ENCODE measurements at places on chromosomes 16 and 17. TPM values are rescaled to one million over a fixed set of nuclear protein-coding genes. Genes with fewer than 3 reads are reported as not detected.

SUPT4H1 gene
- total RNA-seq = 75.3 TPM

- no peak overlapping the region for H3K4me3 ChIP-seq
- H3K27me3 ChIP-seq = no peaks in the 10 kb centered on the region
- no peaks in the 10 kb centered on the region for H3K36me3 ChIP-seq
- DNase-seq = no peak
These were observed 3.5 kb downstream of the RSAD1 start for GRCh38 chr17:50482110-50482509.

DNA sequence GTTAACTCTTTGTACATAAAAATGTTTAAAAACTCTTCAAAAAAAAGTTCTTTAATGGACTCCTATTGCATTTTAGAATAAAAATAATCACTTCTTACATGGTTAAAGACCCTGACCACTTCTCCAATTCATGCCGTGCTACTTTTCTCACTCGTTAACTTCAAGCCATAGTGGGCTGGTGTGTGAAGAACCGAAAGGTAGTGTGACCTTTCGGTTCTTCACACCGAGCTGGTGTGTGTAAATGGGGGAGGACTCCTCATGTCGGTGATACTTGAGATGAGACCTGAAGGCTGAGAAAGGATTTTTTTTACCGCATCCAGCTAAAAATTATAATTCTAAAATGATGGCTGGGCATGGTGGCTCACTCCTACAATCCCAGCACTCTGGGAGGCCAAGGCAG is 22.1 kb downstream of the RFFL start:
- H3K4me3 ChIP-seq = no peak overlapping the region
- peaks cover 10% of the 10 kb centered on the region for H3K4me1 ChIP-seq
- DNase-seq = no peak
- no peaks in the 10 kb centered on the region for H3K36me3 ChIP-seq
- H3K27ac ChIP-seq = no peak overlapping the region

DNA sequence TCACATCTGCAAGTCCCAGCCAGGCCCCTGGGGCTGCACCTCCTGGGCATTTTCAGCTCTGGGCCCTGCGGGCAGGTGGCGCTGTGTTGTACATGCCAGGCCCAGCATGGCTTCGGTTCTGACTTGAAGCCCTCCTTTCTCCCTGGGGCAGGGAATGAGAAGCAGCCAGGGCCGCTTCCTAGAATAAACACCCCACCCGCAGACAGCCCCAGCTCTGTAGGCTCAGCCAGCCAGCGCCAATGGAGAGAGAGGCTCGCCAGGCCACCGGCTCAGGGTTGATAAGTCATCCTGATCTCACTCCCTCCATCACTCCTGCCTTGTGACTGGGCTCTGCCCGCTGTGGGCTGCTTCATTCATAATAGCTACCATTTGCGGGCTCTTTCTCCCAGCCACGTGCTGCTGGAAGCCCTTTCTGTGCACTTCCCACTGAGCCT is 6.0 kb upstream of the GLIS2 start:
- peaks cover 13% of the 10 kb centered on the region for H3K27me3 ChIP-seq
- H3K4me1 ChIP-seq = peaks cover 4% of the 10 kb centered on the region
- peak; percentile 62 for DNase-seq
- H3K4me3 ChIP-seq = no peak overlapping the region
- H3K27ac ChIP-seq = peak overlapping the region; percentile 8

GRCh38 chr16:74561626-74562025 is 45.3 kb downstream of the GLG1 start:
- no peak overlapping the region for H3K27ac ChIP-seq
- no peaks in the 10 kb centered on the region for H3K4me1 ChIP-seq
- no peaks in the 10 kb centered on the region for H3K36me3 ChIP-seq

DNA sequence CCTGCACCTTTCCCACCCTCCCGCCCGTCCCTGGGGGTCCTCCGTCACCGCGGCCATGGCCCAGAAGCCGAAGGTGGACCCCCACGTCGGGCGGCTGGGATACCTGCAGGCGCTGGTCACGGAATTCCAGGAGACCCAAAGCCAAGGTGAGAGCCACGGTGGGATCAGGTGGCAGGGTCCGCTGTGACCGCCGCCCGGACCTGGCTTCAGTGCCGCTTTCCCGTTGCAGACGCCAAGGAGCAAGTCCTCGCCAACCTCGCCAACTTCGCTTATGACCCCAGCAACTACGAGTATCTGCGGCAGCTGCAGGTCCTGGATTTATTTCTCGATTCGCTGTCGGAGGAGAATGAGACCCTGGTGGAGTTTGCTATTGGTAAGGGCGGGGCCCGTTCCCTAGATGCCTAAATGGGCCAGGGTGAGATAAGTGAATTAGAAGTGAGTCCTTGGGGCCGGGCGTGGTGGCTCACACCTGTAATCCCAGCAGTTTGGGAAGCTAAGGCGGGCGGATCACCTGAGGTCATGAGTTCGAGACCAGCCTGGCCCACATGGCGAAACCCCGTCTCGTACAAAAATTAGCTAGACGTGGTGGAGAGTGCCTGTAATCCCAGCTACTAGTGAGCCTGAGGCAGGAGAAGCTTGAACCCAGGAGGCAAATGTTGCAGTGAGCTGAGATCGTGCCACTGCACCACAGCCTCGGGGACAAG is 617 bp downstream of the ARMC7 start:
- H3K4me3 ChIP-seq = peak overlapping the region; percentile 85
- H3K4me1 ChIP-seq = peaks cover 9% of the 10 kb centered on the region
- DNase-seq = peak; percentile 55
- no peaks in the 10 kb centered on the region for H3K27me3 ChIP-seq
- H3K36me3 ChIP-seq = no peaks in the 10 kb centered on the region

DNA sequence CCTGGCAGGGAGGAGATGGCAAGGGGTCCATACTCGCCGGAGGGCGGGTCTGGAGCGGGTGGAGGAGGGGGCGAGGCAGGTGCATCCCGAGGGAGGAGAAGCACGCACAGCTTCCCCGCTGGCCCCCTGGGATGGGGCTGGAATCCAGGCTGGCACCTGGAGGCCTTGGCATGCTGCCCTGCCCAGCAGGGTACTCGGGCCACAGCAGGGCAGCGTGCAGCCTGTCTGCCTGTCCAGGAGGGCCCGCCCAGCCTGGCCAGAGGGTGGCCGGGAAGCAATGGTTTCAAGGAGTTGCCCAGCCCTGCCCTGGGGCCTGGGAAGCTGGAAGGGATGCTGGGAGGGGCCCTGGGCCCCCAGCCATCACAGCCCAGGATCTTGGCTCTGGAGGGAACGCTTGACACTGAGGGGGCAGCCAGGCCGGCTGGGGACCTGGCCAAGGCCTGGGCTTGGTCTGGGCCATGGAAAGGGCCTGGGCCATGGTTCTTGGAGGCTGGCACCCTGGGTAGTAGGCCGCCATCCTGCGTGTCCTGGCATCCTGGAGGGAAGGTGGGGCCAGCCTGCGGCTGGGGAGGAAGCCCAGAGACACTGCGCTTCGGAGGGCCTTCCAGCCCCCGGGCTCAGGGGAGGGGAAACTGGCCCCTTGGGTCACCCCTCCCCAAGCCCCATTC is 1.1 kb downstream of the GLIS2 start:
- peaks cover 14% of the 10 kb centered on the region for H3K4me1 ChIP-seq
- peaks cover 33% of the 10 kb centered on the region for H3K27me3 ChIP-seq
- peak; percentile 34 for DNase-seq
- peak overlapping the region; percentile 68 for H3K27ac ChIP-seq
- H3K36me3 ChIP-seq = no peaks in the 10 kb centered on the region

DNA sequence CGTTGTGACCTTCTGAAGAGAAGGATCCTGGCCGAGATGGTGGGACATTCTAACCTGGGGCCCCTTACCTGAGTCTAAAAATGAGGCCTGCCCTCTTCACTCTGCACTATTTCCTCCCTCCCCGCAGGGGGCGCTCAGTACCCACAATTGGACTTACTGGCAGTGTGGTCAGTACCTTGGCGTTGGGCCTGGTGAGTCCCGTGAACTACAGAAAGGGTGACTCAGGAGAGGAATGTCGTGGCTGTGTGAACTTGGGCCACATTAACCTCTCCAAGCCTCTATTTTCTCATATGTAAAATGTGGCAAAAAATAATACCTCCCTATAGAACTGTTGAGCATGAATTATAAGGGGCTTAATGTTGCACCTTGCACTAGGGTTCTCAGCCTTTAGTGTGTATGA is 3.9 kb downstream of the RSAD1 start:
- H3K4me1 ChIP-seq = peaks cover 7% of the 10 kb centered on the region
- H3K36me3 ChIP-seq = no peaks in the 10 kb centered on the region
- DNase-seq = peak; percentile 94
- H3K4me3 ChIP-seq = no peak overlapping the region
- no peaks in the 10 kb centered on the region for H3K27me3 ChIP-seq

DNA sequence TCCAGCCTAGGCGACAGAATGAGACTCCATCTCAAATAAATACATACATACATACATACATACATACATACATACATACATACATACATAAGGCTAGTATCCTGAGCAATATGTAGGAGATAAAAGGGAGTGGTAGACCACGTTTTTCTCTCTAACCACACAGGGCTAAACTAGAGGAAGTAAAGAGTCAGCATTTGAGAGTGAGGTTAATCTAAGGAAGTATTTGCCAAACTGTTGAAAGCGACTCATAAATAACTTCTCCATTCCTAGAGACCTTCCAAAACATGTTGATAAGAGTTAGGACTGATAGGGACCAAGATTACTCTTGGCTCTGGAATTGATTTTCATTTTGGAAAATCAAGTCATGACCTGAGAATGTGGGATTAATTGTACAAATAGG is 68.9 kb downstream of the NEUROD2 start:
- no peak overlapping the region for H3K27ac ChIP-seq
- no peaks in the 10 kb centered on the region for H3K27me3 ChIP-seq
- H3K4me3 ChIP-seq = no peak overlapping the region
- no peak for DNase-seq
- H3K36me3 ChIP-seq = no peaks in the 10 kb centered on the region
- no peaks in the 10 kb centered on the region for H3K4me1 ChIP-seq

DNA sequence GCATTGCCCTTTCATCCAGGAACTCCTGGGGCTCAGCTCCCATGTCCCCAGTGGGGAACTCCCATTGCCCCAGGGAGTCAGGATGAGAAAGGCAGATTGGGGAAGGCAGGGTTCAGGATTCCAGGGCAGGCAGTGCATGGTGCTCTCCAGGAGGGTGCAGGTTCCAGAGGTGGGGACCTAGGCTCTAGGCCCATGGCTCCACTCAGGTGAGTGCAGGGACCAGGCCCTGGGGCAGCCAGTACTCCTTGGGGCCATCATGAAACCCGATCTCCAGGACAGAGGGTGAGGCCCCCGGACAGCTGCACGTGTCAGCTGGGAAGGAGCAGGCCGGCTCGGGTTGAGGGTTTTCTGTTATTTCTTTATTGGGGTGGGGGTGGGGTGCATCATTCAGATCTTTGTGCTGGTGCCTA is 1.3 kb upstream of the MTSS2 start:
- H3K4me3 ChIP-seq = no peak overlapping the region
- DNase-seq = no peak
- no peaks in the 10 kb centered on the region for H3K36me3 ChIP-seq

- peaks cover 30% of the 10 kb centered on the region for H3K27me3 ChIP-seq
- H3K4me1 ChIP-seq = peaks cover 5% of the 10 kb centered on the region
- no peak within 1 kb of the TSS for H3K27ac ChIP-seq
- no peaks in the 10 kb centered on the region for H3K36me3 ChIP-seq
- peak within 1 kb of the TSS; percentile 46 for H3K4me3 ChIP-seq
These were observed at the start of gene C16orf74 for GRCh38 chr16:85750827-85751697. Gene C16orf74 (minus strand): TSS chr16:85751096. CDS start chr16:85735217, 15,879 bp downstream.

DNA sequence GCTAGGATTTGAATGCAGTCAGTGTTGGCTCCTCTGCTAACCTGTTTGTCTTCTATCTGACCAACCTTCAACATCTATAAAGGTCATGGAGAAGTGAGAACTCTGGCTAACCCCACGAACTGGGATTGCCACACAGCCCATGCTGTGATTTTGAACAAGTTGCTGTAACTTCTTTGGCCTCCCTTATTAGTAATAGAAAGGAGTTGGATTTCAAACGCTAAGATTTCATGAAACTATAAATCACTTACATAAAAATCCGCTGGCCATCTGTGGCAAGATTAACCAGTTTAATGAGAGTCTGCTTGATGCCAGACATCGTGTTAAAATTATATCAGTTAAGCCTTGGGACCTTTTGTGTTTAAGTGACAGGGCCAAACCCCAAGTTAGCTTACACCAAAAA is 53.4 kb downstream of the HSD17B2 start:
- no peaks in the 10 kb centered on the region for H3K27me3 ChIP-seq
- H3K36me3 ChIP-seq = no peaks in the 10 kb centered on the region
- no peaks in the 10 kb centered on the region for H3K4me1 ChIP-seq
- no peak overlapping the region for H3K4me3 ChIP-seq

All from colonic mucosa (tissue), 4 donors.